Activated naive CD4-positive, alpha-beta T cell treated with anti-CD3 and anti-CD28 coated beads, Interleukin-2, amount 50 U/mL, for 16 hours (primary cell): ENCODE measurements at places on chromosomes 5 and 9.

DNA sequence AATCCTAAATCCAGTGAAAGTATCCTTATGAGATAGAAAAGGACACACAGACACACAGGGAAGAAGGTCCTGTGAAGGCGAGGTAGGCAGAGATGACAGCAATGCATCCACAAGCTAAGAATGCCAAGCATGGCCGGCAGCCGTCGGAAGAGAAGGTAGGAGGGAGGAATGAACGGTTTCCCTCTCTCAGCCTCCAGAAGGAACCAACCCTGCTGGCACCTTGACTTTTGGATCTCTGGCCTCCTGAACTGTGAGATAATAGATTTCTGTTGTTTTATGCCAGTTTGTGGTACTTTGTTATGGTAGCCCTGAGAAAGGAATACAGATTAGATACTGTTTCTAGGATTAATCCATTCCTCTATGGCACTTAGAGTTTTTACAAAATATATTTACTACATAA, 76.1 kb upstream of the PANK3 start:
- DNase-seq, result no peak

DNA sequence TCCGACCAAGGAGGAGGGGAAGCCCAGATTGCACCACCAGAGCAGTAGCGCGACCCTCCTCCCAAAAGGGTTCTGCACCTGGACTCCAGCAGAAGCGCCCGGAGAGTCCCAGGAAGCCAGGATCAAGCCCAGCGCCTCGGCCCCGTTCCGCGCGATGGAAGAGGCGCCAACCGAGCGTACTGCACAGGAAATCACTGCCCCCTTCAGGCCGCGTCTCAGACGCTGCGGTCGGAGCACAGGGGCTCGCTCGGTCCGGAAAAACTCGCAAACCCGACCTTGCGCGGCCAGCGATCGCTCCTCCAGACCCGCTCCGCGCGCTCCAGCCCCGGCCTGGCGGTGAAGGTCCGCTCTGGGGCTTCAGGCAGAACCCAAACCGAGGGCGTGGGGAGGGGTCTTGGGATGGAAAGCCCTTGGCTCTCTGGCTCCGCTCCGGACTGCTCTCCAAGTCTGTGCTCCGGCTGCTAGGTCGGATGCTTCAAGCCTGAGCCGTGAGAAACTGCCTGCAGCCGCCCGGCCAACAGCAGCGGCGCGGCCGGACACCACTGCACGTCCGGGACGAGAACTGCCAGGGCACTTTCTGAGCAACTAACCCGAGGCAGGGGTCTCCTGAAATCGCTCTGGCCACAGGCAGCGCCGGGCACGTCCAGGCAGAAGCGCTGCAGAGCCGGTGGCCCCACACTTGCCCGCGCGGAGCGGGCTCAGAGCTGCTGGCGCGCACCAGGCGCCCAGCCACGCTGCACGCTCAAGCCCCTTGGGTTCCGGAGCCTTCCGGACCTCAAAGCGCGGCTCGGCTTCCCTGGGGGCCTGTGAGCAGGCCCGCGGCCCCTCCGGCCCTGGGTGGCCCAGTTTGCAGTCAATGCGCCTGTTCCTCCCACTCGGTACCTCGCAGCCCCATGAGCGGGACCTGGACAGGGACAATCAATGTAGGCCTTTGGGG, 1.3 kb downstream of the GABBR2 start:
- DNase-seq, result no peak

DNA sequence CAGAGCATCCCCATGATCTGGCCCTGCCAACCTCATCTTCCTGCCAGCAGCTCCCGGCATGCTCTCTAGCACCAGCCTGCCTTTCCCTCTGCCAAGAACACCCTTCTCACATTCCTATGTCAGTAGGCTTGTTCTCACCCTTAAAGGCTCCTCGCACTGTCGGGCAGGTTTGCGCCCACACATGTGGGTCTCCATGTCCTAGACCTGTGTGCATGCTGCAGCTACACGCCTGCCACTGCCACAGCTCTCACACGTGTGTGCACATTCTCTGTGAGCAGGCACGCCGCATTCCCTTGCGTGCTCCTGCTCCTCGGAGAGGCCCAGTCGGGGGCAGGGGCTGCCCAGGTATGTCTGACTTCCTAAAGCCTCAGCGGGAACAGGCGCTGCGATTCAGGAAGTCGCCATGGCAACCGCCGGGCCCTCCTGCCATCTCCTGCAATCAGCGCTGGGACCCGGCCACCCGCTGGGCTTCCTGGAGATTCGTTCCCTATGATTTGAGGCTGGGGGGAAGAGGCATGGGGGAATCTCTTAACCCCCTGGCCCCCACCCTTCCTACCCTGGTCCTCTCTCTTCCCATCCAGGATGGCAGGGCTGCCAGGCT, 28.1 kb downstream of the NDUFA8 start:
- DNase-seq, result no peak

GRCh38 chr9:111144741-111145140, 106.5 kb upstream of the LPAR1 start:
- no peak for DNase-seq

GRCh38 chr5:61159070-61159469, 3.2 kb downstream of the SMIM15 start:
- no peak for DNase-seq

- DNase-seq, result no peak
Measured at GRCh38 chr5:159874263-159874662, 42.0 kb upstream of the ADRA1B start.

DNA sequence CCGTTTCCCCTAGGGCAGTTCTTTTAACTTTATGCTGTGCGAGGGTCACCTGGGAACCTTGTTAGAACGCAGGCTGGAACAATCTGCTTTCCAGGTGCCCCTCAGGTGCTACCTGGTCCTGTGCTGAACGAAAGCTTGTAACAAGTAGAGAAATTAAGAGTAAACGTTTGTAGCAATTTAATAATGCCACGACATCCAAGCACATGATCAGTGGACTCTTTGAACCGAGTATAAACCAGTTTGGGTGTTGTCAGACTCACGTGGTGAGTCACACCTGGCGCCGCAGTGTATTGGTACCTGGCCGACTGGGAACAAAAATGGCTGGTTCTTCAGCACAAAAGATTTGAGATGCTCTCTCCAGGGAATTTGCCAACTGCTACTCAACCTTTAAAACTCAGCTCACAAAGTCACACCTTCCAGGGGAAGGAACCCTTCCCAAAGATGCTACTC, 926 bp upstream of the MYO10 start:
- DNase-seq, result no peak

DNA sequence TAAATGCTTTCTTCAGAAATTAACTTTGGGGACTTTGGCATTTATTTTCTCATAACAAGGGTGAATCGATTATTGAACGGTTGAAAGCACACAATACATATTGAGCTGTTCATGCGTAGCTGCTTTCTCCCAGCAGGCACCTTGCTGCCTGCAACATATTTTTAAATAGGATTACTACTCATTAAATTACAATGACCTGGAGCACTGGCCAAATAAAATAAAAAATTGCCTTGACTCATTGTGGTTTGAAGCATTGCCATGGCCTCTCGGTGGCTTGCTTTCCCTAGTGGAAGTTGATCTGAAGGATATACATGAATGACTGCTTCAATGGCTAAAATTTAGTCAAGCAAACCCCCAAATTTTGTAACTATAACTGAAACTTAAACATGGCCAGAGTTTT, 181.6 kb upstream of the NUDT12 start:
- no peak for DNase-seq

DNA sequence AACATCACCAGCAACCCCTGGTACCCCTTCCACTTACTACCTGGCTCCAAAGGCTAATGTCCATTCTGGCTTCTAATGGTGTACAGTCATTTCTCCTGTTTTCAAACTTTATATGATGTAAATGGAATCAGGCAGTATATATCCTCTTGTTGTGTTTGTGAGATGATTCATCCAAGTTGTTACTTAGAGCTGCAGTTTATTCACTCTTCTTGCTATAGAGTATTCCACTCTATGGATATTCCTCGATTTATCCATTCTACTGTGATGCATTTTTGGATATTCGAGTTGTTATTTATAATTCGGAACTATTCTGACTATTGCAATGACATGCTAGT, 32.4 kb downstream of the IRF1 start:
- DNase-seq, result no peak

- DNase-seq, result no peak
Measured at GRCh38 chr9:69762527-69762926, 2.7 kb upstream of the PTAR1 start.

- no peak for DNase-seq
Measured at GRCh38 chr9:125970340-125970739, 223.2 kb downstream of the PBX3 start.

DNA sequence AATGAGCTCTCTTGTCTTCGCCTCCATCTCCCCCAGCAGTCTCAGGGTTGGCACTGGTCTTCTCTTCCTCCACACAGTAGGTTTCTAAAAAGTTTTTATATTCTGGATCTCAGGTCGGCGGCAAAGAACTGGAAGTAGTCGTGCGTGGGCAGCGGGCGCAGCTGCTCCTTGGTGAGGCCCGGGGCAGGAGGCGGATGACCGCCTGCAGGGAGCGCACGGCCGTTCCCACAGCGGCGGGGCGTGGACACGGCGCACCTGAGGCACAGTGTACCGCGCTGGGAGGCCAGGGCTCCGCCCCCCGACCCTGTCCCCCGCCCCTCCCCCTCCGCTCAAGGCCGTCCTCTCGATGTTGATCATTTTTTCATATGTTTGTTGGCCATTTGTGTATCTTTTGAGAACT, 92.4 kb downstream of the STX17 start:
- no peak for DNase-seq

- DNase-seq, result no peak
Measured at GRCh38 chr5:124871303-124871702, 124.9 kb upstream of the ZNF608 start.

DNA sequence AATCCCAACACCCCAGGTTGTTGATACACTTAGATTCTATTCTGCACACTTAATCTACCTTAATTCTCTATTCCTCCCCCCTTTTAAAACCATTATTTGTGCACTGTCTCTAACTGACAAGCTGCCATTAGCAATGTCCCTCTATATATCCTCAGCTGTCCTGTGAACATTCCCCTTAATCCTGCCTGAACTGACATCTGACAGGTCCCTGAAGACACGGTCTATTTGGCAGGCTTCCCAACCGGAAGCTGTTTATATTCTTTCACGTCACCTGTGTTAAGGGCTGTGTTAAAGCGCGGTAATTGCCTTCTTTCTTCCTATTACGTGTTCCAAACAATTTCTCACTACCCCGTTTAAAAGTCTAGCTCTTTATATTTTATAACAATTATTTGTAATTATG, 277.3 kb downstream of the CDH9 start:
- no peak for DNase-seq

- DNase-seq, result peak; percentile 37
Measured at GRCh38 chr9:133656211-133657119, 20.3 kb downstream of the DBH start.
